ENCODE measurements at places on chromosomes 6 and 20.

GRCh38 chr6:110048221-110048875 is 70.2 kb downstream of the GPR6 start:
- DNase-seq, result no peak

GRCh38 chr20:12252793-12253192 is 335.1 kb downstream of the BTBD3 start:
- no peak for DNase-seq

DNA sequence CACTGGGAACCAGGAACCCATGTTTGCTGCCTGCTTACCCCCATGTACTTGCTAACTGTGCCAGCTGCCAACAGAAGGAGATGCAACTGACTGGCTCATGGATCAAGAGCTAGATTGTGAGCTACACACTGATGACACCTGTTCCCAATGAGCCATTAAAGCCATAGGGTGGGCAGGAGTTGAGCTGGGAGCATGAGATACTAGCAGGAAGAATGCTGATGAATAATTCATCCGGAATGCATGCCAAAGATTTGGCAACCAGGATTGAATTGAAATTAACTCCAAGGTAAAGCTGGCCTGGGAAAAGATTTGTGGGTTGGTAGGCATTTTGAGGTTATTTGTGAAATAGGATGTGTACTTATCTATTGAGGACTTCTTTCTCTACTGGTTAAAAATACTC is 631.1 kb downstream of the KIF16B start:
- DNase-seq, result no peak

- DNase-seq, result no peak
Observed at GRCh38 chr20:6355754-6356451, 233.1 kb upstream of the FERMT1 start.

DNA sequence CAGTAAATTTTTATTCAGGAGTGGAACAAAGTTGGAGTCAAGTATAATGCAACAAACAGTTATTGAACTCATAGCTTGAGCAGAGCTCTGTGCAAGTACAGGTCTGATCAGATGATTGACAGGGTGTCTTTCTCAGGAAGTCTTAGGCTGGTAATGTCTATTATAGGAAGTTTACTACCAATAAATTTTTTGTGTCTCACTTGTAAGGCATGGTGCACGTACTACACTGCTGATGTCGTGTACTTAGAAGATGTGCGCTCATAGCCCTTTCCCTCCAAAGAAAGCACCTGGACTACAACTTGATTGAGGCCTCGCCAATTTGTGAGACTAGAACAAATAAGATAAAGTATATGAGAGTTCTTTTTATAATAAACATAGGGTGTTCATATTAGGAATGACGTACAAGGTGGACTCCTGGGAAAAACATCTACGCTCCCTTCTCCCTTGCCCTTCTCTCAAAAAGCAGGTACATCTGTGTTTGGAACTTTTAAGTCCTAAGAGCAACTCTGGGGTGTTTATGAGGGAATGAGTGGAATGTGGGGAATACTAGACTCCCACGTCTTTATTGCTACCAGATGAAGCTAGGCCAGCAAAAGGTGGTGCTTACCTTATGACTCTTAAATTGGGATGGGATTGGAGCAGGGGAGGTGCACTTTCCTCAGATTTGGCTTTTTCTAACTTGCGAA is 1.5 kb downstream of the NDUFAF5 start:
- DNase-seq, result no peak

GRCh38 chr6:28758046-28758817 is 165.6 kb downstream of the TRIM27 start:
- DNase-seq, result no peak

All from GM12892 (cell line).